ENCODE measurements at places on chromosomes 7 and 10.

GRCh38 chr7:10934292-10934691 lies 39.4 kb upstream of the PHF14 start:
- peak; percentile 29 for DNase-seq

DNA sequence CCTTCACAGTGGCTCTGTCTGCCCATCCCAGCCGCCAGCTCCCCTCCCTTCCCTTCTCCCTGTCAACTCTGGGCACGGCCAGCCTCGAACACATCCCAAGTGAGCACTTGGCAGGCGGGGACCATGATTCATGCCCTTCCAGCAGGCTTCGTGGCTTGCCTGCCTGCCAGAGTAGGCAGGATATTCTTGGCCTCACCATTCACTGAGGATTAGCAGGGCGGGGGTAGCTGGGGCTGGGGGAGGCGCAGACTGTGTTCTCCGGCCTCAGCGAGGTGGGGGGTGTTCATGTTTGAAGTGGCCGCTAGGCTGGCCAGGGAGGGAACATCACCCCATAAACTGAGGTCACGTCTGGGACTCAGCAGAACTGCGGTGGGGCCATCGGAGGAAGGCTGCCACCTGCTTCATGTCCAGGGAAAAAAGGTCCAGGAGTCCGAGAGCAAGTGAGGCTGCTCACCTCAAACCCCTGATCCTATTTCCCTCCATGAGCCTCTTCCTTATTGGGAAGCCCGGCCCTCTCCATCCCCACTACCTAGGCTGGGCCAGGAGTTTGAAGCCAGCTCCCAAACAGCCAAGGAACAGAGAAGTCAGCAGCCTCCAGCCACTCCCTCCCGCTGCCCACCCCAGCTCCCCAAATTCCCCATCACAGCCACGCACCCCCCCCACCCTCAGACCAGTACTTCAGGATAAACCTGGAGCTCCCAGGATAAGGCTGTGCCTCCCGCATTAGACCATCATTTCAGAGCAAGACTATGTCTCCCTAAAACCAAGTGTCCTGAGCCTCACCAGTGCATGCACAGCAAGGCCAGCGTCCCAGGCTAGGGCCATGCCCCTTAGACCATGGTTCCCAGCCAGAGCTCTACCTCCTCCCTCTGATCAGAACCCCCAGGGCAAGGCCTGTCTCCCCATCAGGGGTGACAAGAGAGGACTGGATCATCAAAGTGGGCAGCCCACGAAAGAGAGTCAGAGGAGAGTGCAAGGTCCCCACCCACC lies 42.8 kb upstream of the RABGEF1 start:
- no peak for DNase-seq

- no peak for DNase-seq
These were observed 61.1 kb downstream of the PTPRE start for GRCh38 chr10:127968027-127968441.

DNA sequence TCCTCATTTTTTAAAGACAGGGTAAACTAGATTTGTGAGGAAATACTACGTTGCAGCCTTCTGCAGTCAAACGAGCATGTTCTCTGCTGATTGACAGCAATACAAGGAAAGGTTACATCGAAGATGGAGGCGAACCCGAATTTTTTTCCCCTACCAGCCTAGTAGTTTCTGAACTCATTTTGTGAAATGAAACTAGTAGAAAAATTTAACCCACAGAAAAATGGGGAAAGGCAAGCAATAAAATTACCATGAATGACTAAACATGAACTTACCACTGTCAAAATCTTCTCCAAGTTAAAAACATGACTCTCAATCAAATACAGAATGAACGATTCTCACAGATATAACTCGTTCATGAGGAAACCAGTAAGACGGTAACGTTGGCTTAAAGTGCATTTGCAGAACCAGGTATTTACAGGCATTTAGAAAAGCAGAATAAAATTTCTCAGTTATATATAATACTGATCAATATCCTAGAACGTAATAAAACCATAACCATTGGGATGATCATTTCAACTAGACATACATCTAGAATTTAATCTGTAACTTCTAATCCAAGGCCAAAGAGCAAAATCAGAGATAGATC lies 73.9 kb downstream of the CELF2 start:
- DNase-seq, result no peak

DNA sequence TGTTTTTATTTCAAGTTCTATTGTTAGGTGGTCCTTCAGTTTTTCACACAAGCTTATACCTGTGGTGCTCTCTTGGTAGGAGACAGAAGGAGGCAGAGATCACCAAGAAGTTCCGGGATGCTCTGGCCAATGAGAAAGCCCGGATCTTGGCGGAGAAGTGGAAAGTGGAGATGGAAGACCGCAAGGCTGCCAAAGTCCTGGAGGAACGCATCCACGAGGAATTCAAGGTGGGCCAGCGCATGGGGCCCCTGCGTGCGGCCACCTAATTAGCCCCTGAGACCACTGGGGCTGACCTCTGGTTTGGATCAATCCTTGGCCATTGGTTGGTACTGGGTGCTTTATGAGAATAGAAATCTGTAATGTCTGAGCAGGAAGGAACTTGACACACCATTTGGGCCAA lies 33.6 kb downstream of the SH2D4B start:
- DNase-seq, result no peak

All from AG04450 (cell line).